ENCODE measurements at places on chromosomes 5 and 9. TPM values are rescaled to one million over a fixed set of nuclear protein-coding genes. Genes with fewer than 3 reads are reported as not detected.

DNA sequence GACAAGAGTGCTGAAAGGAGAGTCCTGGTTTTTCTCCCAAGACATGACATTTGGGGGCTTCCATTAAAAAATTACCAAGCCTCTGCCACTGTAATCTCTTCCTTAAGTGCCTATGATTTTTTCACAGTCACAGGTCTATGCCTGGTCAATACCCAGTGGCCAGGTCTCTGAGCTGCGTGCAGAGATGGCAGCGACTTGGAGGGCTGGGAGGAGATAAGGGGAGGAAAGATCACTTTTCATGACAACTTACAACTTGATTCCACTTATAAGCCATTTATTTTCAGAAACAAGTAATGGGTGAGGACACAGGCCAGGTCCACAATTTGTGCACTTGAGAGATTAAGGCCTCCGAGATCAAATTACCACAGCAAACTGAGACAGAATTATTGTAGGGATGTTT, 1.9 kb upstream of the PCDHAC2 start:
- no peak overlapping the region for H3K4me3 ChIP-seq
- no peaks in the 10 kb centered on the region for H3K27me3 ChIP-seq
- no peaks in the 10 kb centered on the region for H3K36me3 ChIP-seq
- DNase-seq, result no peak

GRCh38 chr5:84091127-84091799, 293.4 kb downstream of the EDIL3 start:
- H3K36me3 ChIP-seq, result no peaks in the 10 kb centered on the region
- H3K4me1 ChIP-seq, result no peaks in the 10 kb centered on the region
- H3K27me3 ChIP-seq, result no peaks in the 10 kb centered on the region

DNA sequence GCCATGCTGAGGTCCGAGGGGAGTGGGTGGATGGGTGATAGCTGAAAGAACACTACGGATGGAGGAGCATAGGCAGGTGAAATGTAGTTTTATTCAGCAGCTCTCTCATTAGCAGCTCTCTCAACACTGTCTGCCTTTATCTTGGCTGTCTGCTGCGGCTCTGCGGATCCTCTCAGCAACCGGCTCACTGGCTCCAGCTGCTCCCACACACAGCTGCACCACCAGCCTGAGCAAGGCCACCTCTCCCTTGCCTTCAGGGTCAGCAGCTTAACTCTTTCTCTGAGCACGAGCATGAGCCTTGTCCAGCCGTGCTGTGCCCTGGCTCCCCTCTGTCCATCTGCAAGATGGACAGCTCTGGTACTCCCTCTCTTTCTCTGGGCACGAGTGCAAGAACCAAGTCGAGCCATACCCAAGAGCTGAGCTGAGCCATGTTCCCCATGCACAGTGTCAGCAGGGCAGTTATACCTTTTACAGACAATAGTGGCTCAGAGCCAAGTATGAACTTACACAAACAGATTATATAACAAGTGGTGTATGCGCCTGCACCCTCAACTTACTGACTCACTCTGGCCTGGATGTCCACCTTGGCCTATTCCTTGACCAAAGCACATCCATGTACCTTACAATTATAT, 108.5 kb downstream of the MACIR start:
- H3K27me3 ChIP-seq, result no peaks in the 10 kb centered on the region
- no peaks in the 10 kb centered on the region for H3K4me1 ChIP-seq
- H3K27ac ChIP-seq, result no peak overlapping the region
- H3K36me3 ChIP-seq, result no peaks in the 10 kb centered on the region
- DNase-seq, result no peak

GRCh38 chr5:8851101-8851500, 694.8 kb downstream of the SEMA5A start:
- H3K4me1 ChIP-seq, result no peaks in the 10 kb centered on the region
- H3K27me3 ChIP-seq, result no peaks in the 10 kb centered on the region
- no peak for DNase-seq

GRCh38 chr9:18601026-18601425, 127.1 kb downstream of the ADAMTSL1 start:
- peaks cover 6% of the 10 kb centered on the region for H3K4me1 ChIP-seq
- no peak for DNase-seq
- no peaks in the 10 kb centered on the region for H3K27me3 ChIP-seq
- H3K4me3 ChIP-seq, result no peak overlapping the region
- H3K27ac ChIP-seq, result no peak overlapping the region
- H3K36me3 ChIP-seq, result no peaks in the 10 kb centered on the region

- H3K4me3 ChIP-seq, result no peak overlapping the region
- no peak overlapping the region for H3K27ac ChIP-seq
- peaks cover 2% of the 10 kb centered on the region for H3K4me1 ChIP-seq
- H3K36me3 ChIP-seq, result no peaks in the 10 kb centered on the region
Measured at GRCh38 chr5:109748546-109748945, 58.8 kb downstream of the MAN2A1 start.

DNA sequence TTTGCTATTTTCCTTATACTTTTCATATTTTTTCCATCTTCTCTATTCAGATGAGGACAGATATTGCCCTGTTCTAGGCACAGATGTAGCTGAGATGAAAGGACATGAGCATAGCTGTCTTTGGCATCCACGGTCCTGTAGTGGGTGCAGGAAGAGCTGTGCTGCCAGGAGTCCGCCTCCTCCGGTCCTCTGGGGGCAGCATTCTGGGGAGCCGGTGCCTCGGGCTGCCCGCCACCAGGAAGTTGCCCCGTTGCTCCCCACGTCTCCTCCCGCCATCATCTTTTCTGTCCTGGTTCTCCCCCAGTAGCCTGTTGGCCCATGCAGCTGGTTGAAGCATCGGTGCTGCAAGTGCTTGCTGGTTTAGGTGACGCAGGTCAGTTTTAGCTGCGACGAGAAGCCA, 170.0 kb upstream of the IRX4 start:
- no peaks in the 10 kb centered on the region for H3K27me3 ChIP-seq
- H3K36me3 ChIP-seq, result no peaks in the 10 kb centered on the region
- no peak for DNase-seq
- H3K4me3 ChIP-seq, result no peak overlapping the region
- H3K27ac ChIP-seq, result no peak overlapping the region

DNA sequence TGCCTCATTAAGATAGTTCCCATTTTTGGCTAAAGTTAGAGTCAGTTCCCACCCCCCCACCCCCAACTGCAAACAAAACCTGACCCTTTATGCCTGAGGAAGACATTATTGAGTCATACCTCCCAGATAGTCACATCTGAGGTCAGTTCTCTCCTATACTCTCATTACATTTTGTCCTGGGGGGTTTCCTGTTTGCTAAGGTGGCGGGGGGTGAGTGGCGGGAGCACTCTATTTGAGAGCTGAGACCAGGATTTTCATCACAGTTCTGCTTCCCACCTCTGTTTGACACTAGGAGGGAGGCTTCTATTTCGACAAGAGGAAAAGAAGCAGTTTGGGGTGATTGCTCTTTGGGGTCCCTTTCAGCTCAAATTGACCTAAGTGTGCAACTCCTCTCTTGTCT, 59.4 kb upstream of the ICE1 start:
- DNase-seq, result no peak
- H3K27ac ChIP-seq, result no peak overlapping the region
- no peak overlapping the region for H3K4me3 ChIP-seq

DNA sequence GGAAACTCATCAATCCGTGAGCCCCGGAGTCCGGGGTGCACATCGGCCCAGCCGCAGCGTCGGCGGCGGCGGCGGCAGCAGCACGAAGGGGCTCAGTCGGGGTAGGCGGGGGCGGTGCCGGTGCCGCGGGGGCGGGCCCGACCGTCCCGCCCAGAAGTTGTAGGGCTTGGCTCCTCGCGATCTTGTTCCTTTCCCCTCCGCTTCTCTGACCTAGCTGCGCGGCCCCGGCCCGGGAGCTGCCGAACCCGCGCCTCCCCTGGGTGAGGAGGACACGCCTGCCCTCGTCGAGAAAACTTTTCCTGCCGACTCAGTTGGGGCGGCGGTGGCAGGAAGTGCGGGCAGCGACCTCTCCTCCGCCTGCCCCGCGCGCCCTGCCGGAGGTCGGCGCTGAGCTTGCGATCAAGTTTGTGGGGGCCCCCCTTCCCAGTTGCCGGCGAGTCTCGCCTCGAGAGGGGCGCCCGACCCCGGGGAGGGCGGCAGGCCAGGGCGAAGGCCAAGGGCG, at the start of gene MAN2A1:
TSS of gene MAN2A1 (plus strand) at position 188 of the 502 bp plus-strand sequence. CDS start 491 bp downstream, outside the sequence.
- H3K4me3 ChIP-seq, result peak within 1 kb of the TSS; percentile 80
- no peaks in the 10 kb centered on the region for H3K27me3 ChIP-seq
- peak; percentile 74 for DNase-seq
- H3K27ac ChIP-seq, result peak within 1 kb of the TSS; percentile 99
- H3K4me1 ChIP-seq, result peaks cover 10% of the 10 kb centered on the region

DNA sequence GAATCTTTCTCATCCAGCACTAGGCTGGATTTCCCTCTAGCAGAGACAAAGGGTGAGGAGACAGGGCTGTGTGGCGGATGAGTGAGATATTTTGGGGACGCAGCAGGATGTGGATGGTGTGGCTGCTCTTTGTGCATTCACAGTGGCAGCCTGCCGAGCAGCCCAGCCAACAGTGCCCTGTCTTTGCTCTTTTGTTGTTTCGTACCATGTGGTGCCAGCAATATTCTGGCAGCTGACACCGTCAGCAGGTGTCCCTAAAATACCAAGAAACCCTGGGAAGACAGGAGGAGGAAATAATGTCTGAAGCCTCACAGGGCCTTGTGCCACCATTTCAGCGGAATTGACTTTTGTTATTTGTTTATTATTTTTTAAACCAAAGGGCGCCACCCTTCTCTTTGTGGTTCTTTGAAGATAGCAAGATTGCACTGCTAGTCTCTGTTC, 141.4 kb downstream of the CCDC192 start:
- H3K4me3 ChIP-seq, result no peak overlapping the region
- no peaks in the 10 kb centered on the region for H3K36me3 ChIP-seq

DNA sequence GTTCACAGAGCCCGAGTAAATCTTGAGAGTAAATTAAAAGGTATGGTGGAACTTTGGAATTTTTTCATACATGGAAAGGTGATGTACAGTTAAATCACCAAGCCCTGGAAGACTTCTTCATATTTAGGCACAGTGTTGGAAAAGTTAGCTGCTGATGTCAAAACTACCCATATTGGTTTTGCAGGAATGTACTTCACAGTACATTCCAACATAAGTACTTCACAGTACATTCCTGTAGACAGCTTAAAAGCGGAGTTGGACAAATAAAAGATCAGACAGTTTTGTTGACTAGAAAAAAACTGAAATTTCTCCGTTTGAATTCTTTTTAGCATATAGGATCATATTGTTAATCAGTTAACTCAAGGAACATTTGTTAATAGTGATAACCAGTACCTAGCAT, 1.8 kb downstream of the RANBP17 start:
- H3K4me1 ChIP-seq, result peaks cover 2% of the 10 kb centered on the region
- H3K4me3 ChIP-seq, result no peak overlapping the region
- no peak overlapping the region for H3K27ac ChIP-seq
- H3K36me3 ChIP-seq, result no peaks in the 10 kb centered on the region
- no peaks in the 10 kb centered on the region for H3K27me3 ChIP-seq

DNA sequence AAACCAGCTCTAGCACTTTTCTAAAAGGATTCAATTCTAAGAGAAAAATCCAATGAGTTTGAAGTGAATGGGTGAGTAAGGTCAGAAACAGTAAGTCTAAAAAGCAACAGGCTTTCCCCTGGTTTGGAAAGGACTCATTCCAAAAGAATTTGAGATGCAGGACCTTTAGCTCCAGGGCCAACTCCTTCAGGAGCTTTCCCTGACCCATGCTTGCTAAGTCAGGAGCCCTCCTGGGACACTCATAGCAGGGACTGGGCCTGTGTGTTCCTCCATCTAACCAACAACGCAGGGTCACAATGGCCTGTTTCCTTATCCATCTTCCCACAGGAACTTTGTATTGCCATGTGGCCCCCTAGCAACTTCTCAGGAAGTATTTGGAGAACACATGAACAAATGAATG, 198.8 kb downstream of the FRMD3 start:
- H3K27ac ChIP-seq, result no peak overlapping the region
- H3K27me3 ChIP-seq, result no peaks in the 10 kb centered on the region
- no peaks in the 10 kb centered on the region for H3K4me1 ChIP-seq
- no peaks in the 10 kb centered on the region for H3K36me3 ChIP-seq

GRCh38 chr5:1789834-1790471, 9.7 kb downstream of the MRPL36 start:
- H3K4me3 ChIP-seq, result no peak overlapping the region
- H3K27me3 ChIP-seq, result no peaks in the 10 kb centered on the region
- DNase-seq, result no peak
- no peak overlapping the region for H3K27ac ChIP-seq
- H3K36me3 ChIP-seq, result no peaks in the 10 kb centered on the region
- no peaks in the 10 kb centered on the region for H3K4me1 ChIP-seq

GRCh38 chr5:68392617-68393016, 177.1 kb downstream of the PIK3R1 start:
- H3K36me3 ChIP-seq, result no peaks in the 10 kb centered on the region
- no peak overlapping the region for H3K27ac ChIP-seq
- DNase-seq, result no peak
- H3K4me1 ChIP-seq, result no peaks in the 10 kb centered on the region
- H3K4me3 ChIP-seq, result no peak overlapping the region

GRCh38 chr9:37678789-37679273, 28.1 kb downstream of the FRMPD1 start:
- no peak for DNase-seq
- H3K36me3 ChIP-seq, result no peaks in the 10 kb centered on the region
- H3K4me1 ChIP-seq, result no peaks in the 10 kb centered on the region
- no peak overlapping the region for H3K27ac ChIP-seq
- H3K4me3 ChIP-seq, result no peak overlapping the region

PRRC2B gene
- total RNA-seq, result 97.6 TPM

CCDC152 gene
- total RNA-seq, result 1.7 TPM

PDE6A gene
- 0.45 TPM for total RNA-seq

CRB2 gene
- total RNA-seq, result 20.4 TPM

HEMGN gene
- total RNA-seq, result 0.10 TPM

PPP1R26 gene
- total RNA-seq, result 19.9 TPM

P4HA2 gene
- total RNA-seq, result 6.8 TPM

PCDHB7 gene
- 4.6 TPM for total RNA-seq

SLC23A1 gene
- 1.1 TPM for total RNA-seq

RAB3C gene
- total RNA-seq, result 3.1 TPM

SPATA31C1 gene
- not detected for total RNA-seq
